ENCODE measurements at places on chromosomes 1 and 21.

DNA sequence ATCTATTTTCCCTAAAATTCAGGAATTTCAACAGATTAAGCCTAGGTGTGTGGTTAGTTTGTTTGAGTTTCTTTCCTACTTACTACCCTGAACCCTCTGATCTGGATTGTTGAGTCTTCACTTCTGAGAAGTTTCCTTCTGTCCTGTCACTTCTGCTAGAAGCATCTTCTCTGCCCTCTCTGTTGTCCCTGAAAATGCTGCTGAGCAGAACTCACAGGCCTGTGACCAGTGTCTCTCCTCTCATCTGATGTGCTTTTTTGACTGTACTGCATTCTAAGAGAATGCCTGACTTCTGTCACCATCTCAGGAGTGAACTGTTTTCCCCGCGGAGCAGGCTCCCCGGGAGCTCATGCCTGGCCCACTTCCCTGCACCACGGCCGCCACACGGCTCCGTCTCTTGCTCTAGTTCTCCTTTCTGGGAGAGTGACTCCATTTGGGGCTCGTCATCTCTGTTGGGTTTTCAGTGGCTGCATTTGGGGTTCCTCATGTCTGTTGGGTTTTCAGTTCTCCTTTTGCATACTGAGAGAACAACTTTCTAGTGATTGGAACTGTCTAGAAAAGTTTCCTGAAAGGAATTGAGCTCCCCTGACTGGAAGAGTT is 77.9 kb downstream of the POFUT2 start:
- no peak for DNase-seq

DNA sequence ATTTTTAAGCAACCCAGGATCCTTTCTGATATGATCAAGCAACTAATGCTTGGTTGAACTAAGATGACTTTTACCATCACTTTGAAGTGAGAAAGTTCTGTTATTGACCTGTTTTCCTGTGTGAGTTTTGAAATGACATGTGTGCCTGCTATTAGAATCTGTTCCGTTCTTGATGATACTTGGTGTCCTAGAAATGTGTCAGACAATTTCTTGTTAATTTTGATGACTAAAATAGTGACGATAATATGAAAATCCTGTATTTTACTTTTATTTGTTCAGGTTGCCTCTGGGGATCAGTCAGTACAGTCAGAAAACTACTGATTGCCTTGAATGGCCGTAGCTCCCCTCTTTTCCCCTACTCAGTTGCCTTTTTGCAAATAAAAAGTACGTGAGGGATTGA is 228.0 kb downstream of the RYR2 start:
- DNase-seq = no peak

DNA sequence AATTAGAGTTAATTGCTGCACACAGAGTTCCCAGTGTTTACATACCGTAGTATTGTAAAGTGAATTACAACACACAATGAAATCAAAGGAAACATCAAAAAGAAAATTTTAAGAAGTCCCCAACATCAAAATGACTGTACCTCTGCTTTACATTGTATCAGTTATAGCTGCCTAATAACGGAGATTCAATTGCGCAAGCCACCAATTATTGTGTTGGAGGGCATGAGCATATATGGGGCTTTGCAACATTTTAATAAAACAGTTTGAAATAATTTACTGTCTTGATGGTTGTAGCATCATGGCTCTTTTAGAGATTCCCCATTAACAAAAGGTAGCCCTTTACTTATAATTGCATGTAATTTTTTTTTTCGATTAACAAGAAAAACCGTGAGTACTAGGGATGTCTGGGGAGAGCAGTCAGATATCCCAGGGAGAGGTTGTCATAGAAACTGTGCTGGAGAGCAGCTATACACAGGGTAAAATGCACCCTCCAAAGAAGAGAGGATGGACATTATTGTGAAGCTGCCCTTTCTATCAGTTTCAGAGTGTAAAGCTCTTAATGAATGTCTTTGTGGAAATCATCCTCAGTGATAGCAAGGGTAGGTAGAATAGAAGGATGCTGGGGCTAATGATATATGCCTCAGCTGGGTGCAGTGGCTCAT is 55.9 kb upstream of the BTG3 start:
- no peak for DNase-seq

DNA sequence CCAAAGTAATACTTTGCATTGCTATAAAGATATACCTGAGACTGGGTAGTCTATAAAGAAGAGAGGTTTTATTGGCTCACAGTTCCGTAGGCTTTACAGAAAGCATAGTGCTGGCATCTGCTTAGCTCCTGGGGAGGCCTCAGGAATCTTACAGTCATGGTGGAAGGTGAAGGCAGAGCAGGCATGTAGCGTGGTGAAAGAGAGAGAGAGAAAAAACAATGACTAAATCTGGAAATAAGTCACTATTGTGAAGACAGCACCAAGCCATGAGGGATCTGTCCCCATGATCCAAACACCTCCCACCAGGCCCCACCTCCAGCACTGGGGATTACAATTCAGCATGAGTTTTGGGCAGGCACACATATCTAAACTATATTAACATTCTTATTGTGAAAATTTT is 30.4 kb downstream of the SLC30A7 start:
- no peak for DNase-seq

GRCh38 chr1:165910764-165911421 is 83.5 kb downstream of the UCK2 start:
- DNase-seq = no peak

Data from NCI-H1930 (cell line).